ENCODE measurements at places on chromosomes 16 and 17. TPM values are rescaled to one million over a fixed set of nuclear protein-coding genes. Genes with fewer than 3 reads are reported as not detected.

The NRN1L gene
- total RNA-seq: not detected

The GP1BA gene
- not detected for total RNA-seq

The TBC1D3B gene
- total RNA-seq: not detected

The CACNA1G gene
- 2.9 TPM for total RNA-seq

The FKBP10 gene
- total RNA-seq: 351 TPM

The ZNF48 gene
- total RNA-seq: 8.0 TPM

The SYT17 gene
- total RNA-seq: 0.12 TPM

The FAM171A2 gene
- total RNA-seq: 4.4 TPM

The WNT3 gene
- 1.9 TPM for total RNA-seq

The NME3 gene
- total RNA-seq: 35.1 TPM

The HAS3 gene
- 0.49 TPM for total RNA-seq

The MAF gene
- total RNA-seq: 23.0 TPM
